ENCODE measurements at places on chromosomes 5 and 9.

GRCh38 chr5:142929587-142929986, 159.4 kb downstream of the ARHGAP26 start:
- no peak for DNase-seq

DNA sequence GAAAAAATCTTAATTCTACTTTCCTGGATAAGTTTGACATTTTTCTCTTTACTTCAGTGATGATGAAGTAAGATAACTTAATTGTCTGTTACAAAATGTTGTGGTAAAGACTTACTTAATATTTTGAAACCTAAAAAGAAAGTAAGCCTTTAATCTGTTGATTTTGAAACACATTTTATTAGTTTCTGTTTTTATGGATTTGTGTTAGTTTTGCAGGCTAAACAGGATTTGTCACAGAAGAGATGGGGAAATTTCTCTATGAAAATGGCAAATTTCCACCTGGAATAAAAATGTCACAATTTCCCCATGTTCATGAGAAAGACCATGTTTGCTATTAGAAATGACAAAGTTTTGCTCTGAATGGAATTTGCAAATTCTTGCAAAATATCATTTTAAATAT, 237.1 kb downstream of the RFX3 start:
- DNase-seq, result no peak

GRCh38 chr5:115098041-115098702, 71.5 kb downstream of the TRIM36 start:
- peak; percentile 36 for DNase-seq

- no peak for DNase-seq
Measured at GRCh38 chr5:107257885-107258520, 412.7 kb downstream of the EFNA5 start.

DNA sequence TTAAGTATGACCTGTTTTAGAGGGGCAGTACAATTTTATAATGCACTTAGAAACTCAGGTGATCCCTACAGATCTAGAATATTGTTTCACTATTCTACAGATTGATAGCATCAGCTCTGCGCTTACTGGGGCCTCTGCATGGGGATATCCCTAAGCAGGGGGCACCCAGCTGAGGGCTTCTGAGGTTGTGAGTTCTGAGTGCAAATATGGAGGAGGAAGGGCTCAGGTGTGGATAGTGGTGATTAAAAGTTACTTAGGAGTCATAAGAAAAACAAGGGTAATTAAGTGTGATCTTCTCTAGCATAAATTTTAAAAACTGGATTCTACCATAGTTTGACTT, 274.4 kb downstream of the EFNA5 start:
- no peak for DNase-seq
